ENCODE measurements at places on chromosomes 1 and 21.

- no peak for DNase-seq
Measured at GRCh38 chr21:32962268-32962667, 63.5 kb upstream of the OLIG2 start.

DNA sequence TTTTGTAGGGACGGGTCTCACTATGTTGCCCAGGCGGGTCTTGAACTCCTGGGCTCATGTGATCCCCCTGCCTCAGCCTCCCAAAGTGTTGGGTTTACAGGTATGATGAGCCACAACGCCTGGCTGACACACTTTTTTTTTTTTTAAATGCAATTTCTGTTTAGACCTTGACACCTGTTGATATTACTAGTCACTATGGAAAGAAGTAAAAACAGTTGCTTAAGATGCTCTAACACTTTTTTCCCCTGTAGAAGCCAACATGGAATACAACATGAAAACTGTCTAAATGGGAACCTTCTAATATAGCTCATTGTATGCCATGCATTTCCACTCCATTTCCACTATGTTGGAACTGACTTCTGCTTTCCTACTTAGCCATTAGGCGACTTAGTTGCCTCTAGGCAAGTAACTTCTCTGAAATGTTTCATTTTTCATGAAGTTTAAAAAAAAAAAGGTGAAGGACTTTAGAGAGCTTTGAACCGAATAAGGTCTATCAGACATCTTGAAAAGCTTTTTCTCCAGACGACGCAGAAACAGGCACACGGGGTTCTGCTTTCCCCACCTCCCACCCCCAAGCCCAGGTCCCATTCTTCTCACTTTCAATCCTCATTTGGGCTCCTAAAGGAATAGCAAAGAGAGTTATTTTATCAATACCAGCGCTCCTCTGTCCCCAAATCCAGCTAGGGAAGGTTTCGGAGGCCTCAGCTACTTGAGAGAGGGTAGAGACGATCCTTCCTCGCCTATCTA, 648 bp upstream of the DR1 start:
- DNase-seq: peak; percentile 49

GRCh38 chr1:41819069-41819468, 99.7 kb downstream of the HIVEP3 start:
- no peak for DNase-seq

DNA sequence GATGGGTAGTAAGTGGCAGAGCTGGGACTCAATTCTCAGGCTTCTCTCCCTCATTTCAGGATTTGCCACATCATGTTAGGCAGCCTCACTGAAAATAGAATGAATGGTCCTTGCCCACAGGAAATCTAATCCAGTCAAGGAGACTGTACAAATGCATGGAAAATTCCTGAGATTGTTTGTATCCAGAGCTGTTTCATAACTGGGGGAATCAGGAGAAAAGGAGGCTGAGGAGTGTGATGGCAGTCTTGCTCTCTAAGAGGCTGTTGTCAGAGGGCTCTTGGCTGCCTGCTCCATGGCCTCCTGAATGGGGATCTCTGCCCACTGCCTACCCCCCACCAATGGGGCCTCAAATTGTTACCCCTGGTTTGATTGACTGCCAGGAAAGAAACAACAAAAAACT, 141.9 kb upstream of the TNR start:
- DNase-seq: no peak

DNA sequence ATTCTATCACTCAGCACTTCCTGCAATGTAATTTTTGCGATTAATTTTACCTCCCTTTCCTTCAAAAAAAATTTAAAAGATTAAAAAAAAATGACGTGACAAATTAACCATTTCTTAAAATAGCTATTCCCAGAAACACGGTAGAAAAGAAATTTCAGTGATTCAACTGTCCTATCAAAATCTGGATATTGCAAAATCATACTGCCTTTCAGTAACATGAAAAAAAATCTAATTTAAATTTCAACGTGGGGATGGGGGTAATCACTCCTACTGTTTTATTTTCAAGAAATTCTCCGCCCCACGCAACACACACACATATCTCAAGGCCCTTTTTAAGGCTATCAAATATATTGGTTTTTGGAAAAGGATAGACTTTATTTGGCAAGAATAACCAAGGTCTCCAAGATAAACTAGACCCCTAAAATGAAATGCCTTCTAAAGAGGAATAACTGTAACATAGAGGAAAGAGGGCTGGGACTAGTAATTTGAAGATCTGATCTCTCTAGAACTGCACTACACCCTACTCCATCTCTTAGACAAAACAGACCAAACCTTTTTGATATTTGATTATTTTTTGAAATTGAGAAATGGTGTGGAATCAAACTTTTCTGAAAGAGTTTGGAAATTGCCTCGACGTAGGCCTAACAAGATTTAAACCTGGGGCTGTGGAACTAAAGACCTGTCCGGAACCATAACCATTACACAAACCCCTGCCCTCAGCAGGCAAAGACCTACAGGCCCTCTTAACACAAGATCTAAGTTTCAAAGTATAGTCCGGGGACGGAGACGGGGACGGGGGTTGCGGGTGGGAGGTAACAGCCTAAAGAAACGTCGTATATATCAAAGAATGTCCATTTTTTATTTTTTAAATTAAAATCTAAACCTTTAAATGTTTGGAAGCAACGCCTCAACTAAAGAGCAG, 941 bp downstream of the ARNT start:
- DNase-seq: peak; percentile 47

DNA sequence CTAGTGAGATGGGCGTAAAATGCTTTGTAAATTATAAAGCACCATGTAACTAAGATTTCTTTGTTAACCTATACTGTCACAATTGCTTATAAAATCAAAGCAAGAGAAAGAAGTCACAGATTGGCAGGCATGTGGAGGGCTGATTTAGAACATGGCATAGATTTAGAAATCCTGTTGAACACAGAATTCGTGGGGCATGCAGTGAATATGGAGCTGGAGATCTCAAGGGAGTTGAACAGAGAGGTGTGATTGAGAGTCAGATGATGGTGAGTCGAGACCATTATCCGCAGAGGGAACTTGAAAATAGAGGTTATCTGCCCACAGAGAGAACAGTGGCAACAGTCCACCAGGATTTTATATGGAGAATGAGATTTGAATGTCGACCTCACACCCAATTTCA, 27.6 kb downstream of the PBX1 start:
- no peak for DNase-seq

- peak; percentile 58 for DNase-seq
Measured at GRCh38 chr1:25875154-25875855, at the start of gene PAQR7. Gene PAQR7 (minus strand): TSS chr1:25875708. CDS start chr1:25863839, 11,869 bp downstream.

GRCh38 chr21:31795992-31796391, 64.1 kb upstream of the SCAF4 start:
- DNase-seq: no peak

DNA sequence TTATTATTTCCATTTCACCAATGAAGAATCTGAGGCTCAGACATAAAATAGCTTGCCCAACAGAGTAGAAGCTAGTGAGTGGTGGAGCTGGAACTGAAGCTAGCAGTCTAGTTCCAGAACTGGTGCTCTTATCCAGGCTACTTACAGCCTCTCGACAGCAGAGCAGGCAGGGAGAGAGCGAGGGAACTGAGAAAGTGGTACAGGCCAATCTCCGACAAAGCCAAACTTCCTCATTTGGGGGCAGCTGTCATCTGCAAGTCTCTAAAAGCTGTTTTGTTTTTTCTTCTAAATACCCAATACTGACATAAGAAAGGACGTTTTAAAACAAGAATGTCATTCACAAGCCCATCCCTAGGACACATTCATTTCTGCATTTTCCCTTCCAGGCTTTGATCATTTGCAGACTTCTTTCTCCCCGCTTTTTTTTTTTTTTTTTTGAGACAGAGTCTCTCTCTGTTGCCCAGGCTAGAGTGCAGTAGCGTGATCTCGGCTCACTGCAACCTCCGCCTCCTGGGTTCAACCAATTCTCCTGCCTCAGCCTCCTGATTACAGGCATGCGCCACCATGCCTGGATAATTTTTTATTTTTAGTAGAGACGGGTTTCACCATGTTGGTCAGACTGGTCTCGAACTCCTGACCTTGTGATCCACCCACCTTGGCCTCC, 20.0 kb downstream of the YIPF1 start:
- no peak for DNase-seq

GRCh38 chr1:107698161-107698560, 266.8 kb downstream of the VAV3 start:
- no peak for DNase-seq

GRCh38 chr1:93980320-93981273, 71.4 kb upstream of the GCLM start:
- no peak for DNase-seq

DNA sequence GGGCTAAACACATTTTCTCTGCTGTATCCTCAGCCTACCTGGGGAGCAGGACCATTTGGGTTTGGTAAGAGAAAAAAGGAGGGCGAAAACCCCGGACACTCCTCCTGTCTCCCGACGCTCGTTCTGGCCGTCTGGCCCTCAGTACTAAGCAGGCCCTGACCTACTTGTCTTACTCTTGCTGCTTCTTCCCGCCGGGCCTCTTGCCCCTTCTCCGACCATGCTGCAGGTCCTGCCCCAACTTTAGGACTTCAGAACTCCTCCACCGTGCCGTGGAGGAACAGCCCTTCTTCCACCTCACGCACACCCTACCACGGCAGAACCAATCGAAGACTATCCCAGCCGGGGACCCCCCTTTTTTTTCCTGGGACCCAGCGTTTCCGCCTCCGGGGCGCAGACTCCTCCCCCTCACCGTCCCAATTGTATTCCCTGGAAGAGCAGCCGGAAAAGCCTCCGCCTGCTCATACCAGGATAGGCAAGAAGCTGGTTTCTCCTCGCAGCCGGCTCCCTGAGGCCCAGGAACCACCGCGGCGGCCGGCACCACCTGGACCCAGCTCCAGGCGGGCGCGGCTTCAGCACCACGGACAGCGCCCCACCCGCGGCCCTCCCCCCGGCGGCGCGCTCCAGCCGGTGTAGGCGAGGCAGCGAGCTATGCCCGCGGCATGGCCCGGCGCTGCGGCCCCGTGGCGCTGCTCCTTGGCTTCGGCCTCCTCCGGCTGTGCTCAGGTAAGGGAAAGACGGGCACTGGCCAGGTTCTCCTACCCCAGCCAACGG, at the start of gene CHRNB2:
Gene CHRNB2, plus strand, starts transcription at position 393 of the 771 bp plus-strand sequence. Its CDS starts 267 bp downstream, at position 660.
- DNase-seq: no peak

DNA sequence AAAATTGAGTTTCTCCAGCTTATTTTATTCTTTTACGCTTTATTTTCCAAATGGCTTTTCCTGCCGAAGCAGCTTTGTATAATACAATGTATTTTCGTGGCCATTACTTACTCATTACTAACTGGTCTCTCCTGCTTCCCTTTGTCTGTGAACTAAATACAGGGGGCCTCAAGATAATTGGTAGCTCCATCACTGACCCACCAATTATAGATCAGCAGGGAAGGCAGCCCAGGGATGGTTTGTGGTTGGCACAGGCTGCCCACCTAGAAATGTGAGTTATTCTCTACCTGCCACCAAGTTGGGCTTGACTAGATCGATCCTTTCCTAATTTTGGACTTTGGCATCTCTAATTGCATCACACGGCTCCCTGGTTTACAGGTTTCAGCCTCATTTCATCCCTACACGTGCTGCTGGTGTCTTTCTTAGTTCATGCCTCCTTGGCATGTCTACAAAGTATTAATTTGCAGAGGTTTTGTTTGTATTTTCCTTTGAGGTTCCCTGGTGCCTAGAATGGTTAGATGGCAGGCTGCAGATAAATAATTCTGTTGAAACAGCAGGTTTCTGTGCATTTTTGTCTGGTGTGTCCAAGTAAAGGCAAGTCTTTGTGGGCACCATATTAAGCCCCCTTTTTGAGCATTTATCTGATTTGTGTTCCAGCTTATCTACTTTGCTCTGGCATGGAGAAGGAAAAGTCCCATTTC, 35.2 kb downstream of the PEX14 start:
- no peak for DNase-seq

DNA sequence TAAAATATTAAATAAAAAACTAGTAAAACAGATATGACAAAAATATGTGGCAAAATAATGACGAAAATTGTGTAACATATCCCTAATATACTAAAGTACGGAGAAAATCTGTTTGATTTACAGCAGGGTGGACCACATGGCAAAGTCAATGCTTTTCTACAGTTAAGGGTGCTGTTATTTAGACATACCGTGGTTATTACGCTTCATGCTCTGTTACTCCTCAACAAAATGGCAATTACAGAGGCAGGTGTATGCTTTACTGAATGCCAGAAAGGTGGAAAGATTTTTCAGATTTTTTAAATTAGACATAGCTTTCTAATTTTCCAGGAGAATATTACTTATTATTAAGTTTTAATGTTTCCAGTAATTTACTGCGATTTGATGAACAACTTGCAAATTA, 343.9 kb upstream of the DPYD start:
- no peak for DNase-seq

DNA sequence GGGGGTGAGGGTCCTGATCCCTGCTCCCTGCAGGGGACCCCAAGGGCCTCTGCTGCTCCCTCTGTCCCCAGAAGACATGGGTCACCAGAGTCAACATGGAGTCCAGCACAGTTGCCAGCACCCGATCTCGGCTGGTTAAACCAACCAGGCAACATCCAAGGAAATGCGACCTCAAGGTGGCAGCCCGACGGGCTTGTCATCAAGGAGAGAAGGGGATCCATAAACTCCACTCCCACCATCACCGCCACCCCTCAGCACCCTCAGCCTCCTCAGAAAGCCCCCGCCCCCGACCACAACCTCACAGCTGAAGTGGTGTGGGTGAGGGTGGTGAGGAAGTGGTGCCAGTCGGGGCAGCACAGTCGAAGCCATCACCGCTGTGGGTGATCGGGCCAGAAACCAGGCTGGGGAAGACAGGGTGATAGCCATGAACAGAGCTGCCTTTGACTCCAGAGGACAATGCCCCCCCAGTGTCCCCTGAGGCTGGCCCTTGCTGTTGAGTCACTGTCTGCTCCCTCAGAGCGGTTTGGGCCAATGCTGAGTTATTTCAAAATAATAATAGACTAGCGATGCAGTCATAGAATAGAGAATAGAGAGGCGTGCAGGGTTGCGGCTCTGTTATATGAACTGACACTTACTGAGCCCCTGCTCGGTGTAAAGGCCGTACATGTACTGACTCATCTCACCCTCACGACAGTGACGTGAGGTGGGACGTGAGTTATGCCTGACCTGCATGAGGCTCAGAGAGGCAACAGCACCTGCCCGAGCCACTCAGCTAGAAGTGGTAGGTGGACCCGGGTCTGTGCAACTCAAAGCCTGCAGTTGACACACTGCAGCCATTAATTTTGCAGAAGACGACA, 88.7 kb upstream of the IFFO2 start:
- no peak for DNase-seq

All from SW 1271 (cell line).